GM23338 (cell line): ENCODE measurements at places on chromosomes 5 and 9.

GRCh38 chr9:82911996-82912395, 150.9 kb downstream of the RASEF start:
- no peak for DNase-seq
- H3K27ac ChIP-seq: no peak overlapping the region
- H3K4me1 ChIP-seq: no peaks in the 10 kb centered on the region
- peaks cover 2% of the 10 kb centered on the region for H3K36me3 ChIP-seq

DNA sequence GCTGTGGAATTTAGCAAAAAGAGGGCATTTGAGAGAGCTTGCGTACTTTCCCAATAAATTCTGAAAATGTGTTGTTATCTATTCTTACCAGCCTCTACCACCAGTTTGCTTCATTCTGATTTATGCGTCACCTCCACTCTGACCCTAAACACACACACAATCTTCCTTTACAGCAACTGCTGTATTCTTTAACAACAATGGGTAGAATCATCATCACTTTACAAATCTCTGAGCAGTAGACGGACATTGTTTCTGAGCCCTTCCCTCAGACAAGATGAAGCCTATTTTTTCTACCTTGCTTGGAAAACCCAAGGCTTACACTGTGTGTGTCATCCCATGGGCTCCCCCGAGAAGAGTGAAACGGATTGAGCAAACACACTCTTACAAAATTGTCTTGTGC, 83.1 kb upstream of the RASA1 start:
- H3K36me3 ChIP-seq: no peaks in the 10 kb centered on the region
- no peaks in the 10 kb centered on the region for H3K4me1 ChIP-seq
- no peak for DNase-seq
- H3K27ac ChIP-seq: no peak overlapping the region
- H3K27me3 ChIP-seq: no peaks in the 10 kb centered on the region

DNA sequence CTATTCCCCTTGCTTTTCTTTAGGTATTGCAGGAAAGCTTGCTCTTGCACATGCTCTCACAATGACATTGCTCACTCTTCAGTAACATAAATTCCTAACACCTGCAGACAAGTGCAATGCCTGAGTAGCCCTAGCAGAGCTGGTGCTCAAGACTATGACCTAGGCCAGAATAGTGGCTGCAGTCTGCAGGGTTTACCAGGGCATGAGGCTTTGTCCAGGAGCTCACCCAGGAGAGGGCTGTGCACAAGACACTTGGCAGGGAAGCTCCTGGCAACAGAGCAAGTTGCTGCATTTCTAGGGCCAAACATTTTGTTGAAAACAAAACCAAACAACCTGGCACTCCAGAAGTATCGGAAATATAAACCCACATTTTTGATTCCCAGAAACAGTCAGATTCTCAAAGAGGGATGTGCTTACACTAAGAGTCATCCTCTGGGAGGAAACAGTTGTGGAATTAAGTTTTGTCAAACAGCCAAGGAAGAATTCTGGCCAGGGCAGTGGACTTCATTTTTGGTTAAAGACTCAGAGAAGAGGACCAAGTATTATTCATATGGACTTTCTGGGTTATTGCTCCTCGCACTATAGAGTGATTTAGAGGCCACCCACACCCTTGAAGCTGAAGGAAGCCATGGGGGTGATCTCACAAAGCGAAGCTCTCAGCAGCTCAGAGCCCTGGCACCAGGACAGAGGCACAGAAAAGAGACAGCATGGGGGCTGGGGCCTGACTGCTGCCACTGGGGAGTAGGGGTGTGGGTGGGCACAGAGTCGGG, 44.9 kb downstream of the MACROH2A1 start:
- no peaks in the 10 kb centered on the region for H3K27me3 ChIP-seq
- no peaks in the 10 kb centered on the region for H3K4me1 ChIP-seq
- no peak for DNase-seq
- no peaks in the 10 kb centered on the region for H3K36me3 ChIP-seq
- H3K27ac ChIP-seq: no peak overlapping the region
- no peak overlapping the region for H3K4me3 ChIP-seq

GRCh38 chr5:135340568-135340967, 58.5 kb downstream of the MACROH2A1 start:
- no peak overlapping the region for H3K27ac ChIP-seq
- H3K4me3 ChIP-seq: no peak overlapping the region
- H3K4me1 ChIP-seq: no peaks in the 10 kb centered on the region
- DNase-seq: no peak
- no peaks in the 10 kb centered on the region for H3K27me3 ChIP-seq
